Stimulated activated CD4-positive, alpha-beta T cell treated with anti-CD3 and anti-CD28 coated beads, Interleukin-4, amount 100 ng/mL, for 48 hours (primary cell): ENCODE measurements at places on chromosomes 5 and 9.

- DNase-seq, result no peak
Observed at GRCh38 chr5:17340819-17341218, 123.4 kb downstream of the BASP1 start.

GRCh38 chr9:107683566-107683965 is 194.0 kb upstream of the KLF4 start:
- DNase-seq, result no peak

DNA sequence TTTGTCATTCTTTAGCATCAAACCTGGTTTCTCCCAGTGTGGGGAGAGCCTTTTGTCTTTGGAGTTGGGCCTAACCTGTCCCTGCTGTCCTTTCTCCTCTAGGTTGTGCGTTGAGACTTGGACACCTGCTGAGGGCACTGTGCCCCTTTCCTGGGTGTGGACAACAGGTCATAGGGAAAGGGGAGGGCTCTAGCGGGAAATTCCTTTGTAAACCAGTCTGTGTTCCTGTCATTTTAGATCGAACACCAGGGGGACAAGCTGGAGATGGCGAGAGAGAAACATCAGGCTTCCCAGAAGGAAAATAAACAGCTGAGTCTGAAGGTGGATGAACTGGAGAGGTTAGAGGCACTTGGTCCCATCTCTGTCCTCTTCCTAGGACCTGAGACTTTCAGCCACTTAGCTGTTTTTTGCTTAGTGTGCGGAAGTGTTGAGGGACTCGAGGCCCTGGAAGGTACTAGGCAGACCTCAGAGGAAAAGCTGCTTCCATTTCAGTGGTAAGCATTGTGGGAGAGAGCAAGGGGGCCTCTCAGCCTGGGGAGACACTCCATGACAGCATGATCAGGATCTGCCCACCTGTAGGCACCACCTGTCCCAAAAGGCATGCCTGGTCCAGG is 8.6 kb upstream of the GLE1 start:
- no peak for DNase-seq

DNA sequence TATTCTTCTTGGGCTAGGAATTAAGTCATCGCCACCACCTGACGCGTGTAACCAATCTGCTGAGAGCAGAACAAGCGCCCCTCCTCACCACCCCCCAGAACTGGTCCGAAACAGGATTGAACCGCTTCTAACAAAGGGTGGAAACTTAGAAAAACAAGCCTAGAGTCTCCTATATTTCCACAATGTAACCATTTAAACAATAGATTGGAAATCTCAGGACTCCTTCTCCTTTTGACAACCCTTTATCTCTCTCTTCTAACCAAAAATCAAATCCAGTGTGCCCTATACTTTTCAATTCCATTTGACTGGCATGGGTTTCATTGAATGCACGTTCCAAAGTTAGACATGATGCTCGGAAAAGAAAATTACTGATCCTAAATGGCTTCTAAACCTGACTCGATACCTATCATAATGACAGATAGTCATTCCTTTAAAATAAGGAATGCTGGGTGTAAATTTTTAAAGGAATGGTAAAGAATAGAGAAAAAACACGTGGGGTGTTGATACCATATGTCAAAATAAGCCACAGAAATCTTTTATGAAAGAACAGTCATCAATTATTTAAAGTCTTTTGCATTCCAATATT is 1.2 kb downstream of the ARRDC3 start:
- DNase-seq, result peak; percentile 54

- no peak for DNase-seq
Observed at GRCh38 chr9:7452378-7452777, 347.2 kb downstream of the DMAC1 start.

DNA sequence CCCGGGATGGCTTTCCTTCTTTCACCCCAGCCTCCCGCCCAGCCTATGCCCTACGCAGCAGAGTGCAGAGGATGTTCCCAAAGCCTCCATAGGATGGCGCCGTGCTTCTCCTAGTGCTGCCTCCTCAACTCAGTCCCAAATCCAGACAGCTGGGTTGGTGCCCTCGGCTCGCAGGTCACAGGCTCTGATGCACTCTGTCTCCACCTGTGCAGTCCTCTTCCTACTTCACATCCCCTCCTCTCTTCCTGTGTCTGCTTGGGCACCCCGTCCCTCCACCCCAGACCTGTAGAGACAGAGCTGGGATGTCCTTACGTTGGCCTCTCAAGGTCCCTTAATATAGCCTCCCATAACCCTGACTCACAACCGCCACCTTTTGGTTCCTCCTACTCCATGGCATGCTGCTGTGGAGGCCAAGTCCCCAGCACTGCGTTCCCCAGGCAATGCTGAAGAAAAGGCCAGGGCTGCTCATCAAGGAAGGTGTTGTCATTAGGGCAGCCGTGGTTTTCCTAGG is 314.4 kb downstream of the GADD45G start:
- peak; percentile 12 for DNase-seq

GRCh38 chr9:5231212-5231611 is at the start of gene INSL4:
Gene INSL4 (plus strand): TSS chr9:5231419. CDS start chr9:5231524, 105 bp downstream.
- DNase-seq, result no peak

DNA sequence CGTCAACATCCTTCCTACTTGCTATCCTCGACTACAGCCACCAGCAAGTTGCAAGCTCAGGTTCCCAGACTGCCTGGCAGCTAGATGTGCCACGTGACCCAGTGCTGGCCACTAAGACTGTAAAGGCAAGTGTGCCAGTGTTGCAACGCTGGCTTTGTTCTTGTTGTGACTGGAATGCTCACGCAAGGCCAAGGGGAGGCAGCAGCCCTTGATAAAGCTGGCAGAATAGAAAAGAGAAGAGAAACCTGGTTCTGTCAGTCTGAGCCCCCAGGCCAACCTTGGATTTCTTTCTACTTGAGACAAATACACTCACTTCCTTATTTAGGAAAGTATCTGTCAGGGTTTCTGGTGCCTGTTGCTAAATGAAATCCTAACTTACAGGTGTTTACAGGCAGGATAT is 113.0 kb downstream of the KLHL3 start:
- no peak for DNase-seq

DNA sequence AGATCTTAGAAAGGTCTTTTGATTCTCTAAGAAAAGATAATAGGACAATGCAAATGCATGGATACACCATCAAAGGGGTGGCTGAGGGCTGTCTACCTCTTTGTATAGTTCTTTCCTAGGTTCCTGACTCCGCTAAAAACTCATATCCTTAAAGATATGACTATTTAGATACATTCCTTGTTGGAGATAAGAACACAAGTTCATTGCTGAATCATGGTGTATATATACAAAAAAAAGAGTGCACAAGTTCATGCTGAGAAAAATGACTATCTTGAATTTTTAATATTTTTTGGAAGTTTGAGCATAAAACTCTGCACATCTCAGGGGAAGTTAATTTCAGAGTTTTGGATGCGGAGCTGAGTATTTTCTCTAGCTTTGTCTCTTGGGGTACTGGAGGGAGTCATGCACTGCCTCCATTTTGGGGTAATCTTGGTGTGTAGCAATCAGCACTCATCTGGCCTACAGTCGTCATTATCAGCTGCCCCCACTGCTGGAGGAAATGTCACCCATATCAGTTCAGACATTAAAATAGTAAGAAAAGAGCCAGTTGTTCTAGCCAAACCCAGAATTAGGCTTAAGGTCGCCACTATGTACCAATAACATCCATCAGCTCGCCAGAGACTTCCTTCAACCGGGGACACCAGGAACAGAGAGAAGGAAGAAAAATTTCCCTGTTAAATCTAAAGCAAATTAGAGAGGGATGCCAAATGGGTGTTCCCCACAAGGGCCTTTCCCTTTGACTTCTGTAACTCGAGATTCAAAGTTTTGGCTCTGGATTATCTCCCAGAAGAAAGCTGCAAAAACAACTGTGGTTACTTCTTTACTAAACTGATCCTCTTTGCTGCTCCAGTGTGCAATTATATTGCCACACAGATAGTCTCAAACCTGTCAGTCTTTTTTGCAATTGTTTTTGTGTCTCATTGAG is 49.0 kb downstream of the PTTG1 start:
- DNase-seq, result no peak

DNA sequence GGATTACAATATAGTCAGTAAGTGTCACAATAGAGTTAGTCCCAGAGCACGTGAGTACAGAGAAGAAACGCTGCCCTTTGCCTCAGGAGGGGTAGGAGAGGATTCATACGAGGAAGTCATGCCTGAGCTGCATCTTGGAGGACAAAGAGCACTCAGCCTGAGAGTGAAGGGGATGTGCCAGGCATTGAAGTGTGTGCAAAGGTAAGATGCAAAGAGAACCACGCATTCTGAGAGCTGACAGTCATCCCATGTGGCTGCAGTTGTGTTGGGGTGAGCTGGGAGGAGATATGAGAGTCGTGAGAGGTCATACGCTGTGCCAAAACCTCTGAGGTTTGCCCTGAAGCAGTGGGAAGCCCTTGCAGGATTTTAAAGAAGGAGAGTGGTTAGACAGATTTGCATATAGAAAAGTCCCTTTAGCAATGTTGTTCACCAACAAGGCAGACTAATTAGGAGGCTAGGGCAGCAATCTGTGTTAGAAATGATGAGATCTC is 97.5 kb downstream of the PIP5K1B start:
- DNase-seq, result peak; percentile 35

- DNase-seq, result no peak
Observed at GRCh38 chr9:130530938-130531337, 48.4 kb upstream of the FUBP3 start.

- DNase-seq, result no peak
Observed at GRCh38 chr9:127837346-127837745, 17.1 kb downstream of the ENG start.

GRCh38 chr5:139284295-139284694 is 9.2 kb upstream of the MATR3 start:
- DNase-seq, result no peak

DNA sequence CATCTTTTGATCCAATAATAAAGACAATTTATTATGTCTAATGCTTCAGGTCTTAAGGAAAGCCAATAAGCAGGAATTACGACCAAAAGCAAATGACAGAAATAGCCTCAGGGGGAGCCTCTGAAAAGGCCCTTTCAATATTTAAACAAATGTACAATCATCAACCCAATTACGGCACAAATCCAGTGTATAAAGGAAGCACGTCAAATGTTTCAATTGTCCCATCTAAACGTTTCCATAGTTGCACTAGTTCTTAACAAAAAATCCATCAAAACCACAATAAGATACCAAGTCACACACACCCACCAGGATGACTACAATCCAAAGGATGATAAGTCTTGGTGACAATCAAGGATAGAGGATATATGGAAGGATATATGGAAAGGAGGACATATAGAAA is 41.9 kb downstream of the PSMB7 start:
- DNase-seq, result no peak

- DNase-seq, result no peak
Observed at GRCh38 chr5:143108498-143109128, 294.9 kb downstream of the NR3C1 start.

DNA sequence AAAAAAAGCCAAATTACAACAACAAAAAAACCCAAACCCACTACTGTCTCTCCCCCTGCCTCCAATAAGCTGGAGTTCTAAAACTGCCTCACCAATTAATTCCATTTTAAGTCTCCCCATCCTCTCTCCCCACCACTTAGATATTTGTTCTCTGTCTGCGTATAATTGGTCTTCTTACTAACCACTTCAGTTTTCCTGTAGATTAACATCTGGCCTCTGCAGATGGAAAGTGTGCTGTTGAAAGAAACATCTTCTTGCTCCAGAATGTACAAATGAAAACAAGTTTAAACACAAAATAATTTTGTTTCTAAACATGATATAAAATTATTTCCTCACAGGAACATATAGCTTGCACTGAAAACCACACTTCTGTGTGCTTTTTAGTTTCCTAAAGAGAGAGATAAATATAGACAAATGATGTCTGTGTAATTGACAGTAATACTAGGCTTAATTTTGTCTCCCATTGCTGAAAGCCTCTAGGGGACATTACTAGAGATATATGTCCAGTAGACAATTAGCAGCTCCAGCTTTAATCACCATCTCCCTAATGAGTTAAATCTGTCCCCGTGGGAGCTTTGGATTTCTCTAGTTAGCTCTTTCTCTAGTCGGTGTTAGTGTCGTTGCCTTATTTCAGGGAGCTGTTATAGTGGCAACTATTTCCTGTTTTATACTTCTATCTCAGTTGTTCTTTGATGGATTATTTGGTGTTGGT is 164.0 kb downstream of the ARHGAP26 start:
- no peak for DNase-seq

GRCh38 chr5:62152394-62153087 is 153.5 kb upstream of the KIF2A start:
- DNase-seq, result no peak

DNA sequence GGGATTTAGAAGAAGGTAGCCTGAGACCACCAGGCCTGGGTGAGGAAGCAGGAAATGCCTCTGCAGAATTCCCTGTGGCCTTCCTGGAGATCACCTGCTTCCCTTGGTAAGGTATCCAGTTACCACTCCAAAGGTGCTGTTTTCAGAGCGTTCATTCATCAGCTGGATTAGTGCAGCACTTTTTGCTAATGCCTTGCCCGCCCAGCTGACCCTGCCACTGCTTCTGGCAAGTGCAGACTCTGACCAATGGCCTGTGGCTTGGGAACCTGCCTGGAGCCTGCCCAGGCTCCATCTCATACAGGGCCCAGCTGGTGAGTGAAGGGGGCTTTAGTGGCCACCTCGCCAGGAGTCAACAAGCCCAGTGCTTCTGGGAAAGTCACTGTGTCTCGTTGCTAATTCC is 48.6 kb downstream of the FOXI1 start:
- DNase-seq, result no peak

- DNase-seq, result peak; percentile 21
Observed at GRCh38 chr5:15003511-15003920, 131.9 kb upstream of the ANKH start.

DNA sequence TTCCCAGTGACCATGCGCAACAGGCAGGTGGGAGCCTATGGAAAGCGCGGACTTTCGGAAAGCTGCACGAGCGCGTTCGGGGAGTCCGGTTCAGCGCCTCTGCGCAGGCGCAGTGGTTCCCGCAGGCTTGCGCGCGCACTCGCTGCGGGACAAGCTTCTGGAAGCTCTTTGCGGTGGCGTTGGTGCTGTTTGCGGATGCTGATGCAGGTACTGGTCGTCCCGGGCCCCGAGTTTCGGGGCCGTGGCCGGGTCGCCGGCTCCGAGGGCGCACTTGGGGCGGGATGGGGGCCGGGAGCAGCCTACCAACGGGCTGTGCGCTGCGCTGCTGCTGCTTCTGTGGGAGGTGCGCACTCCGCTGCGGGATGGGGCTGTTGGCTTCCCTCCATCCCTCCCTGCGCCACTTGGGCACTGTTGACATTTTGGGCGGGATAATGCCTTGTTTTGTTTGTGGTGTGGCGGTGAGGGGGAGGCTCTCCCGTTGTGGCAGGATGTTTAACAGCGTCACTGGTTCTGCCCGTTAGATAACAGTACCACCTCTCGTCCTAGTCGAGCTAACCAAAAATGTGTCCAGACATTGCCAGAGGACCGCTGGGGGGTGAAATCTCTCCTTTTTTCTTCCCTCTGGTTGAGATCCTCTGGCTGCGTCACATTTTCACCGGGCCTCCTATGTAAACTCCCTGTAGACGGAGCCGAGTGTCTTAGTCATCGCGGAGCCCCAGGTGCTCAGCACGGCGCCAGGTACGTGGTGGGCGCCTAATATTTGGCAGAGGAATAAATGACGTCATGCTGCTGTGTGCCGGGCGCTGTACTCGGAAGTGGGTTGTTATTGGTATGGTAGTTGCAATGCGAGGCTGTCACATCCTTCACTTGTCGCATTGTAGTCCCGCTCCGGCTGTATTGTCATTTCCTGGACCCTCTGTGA is at the start of gene ZNF483:
Gene ZNF483, plus strand, starts transcription at position 124 of the 922 bp plus-strand sequence. CDS start 2,217 bp downstream, outside the sequence.
- peak; percentile 57 for DNase-seq

GRCh38 chr5:137190441-137190840 is 308.7 kb downstream of the SPOCK1 start:
- DNase-seq, result no peak
